ENCODE measurements at places on chromosomes 2 and 18. TPM values are rescaled to one million over a fixed set of nuclear protein-coding genes. Genes with fewer than 3 reads are reported as not detected.

RALB gene
- 26.5 TPM for total RNA-seq

FAM124B gene
- total RNA-seq, result 0.30 TPM

RAB31 gene
- 7.8 TPM for total RNA-seq

CCDC178 gene
- not detected for total RNA-seq

ZNF396 gene
- total RNA-seq, result 2.8 TPM

DNA sequence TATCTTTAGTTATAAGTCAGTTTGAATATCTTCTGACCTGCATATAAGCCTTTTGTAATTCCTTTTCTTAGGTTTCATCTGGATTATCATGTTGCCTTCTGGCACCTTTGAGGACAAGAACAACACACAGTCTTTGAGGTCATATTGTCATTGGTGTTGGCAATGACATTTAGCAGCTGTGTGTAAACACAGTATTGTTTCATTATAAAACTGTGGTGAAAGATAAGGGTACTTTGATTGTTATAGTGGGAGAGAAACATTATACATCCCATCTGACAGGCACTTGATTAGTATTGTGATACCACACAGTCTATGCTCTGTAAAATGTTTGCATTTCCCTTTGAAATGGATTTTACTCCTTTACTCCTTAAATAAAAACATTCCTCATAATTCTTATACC, 313.5 kb downstream of the RPRM start:
- no peak overlapping the region for H3K27ac ChIP-seq
- H3K27me3 ChIP-seq, result no peaks in the 10 kb centered on the region
- H3K4me1 ChIP-seq, result peaks cover 12% of the 10 kb centered on the region
- no peaks in the 10 kb centered on the region for H3K36me3 ChIP-seq
- no peak overlapping the region for H3K4me3 ChIP-seq

- peak; percentile 62 for DNase-seq
- no peak overlapping the region for H3K27ac ChIP-seq
- no peak overlapping the region for H3K4me3 ChIP-seq
- H3K36me3 ChIP-seq, result peaks cover 7% of the 10 kb centered on the region
Measured at GRCh38 chr2:55014962-55015939, 35.0 kb downstream of the RTN4 start.

DNA sequence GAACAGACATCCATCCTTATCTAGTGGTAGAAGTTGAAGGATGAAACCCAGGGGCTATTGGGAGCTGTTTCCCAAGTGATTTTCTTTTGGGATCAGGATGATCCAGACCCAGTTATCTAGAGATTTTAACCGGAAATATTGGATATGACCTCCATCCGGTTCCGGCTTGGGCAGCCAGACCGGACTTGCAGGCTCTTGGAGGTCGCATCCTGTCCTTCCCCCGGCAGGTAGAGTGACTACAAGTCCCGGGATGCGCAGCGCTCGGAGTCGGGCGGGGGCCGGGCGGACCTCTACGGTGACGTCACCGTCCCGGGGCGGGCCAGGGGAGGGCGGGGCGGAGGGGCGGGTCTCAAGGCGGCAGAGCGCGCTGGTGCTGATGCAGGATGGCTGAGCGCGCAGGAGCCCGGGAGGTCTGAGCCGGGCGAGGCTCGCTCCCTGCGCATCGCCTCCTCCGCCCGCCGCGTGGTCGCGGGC, at the start of gene KIF5C:
Gene KIF5C (plus strand): TSS at position 360 of the 474 bp plus-strand sequence. CDS start 391 bp downstream, outside the sequence.
- DNase-seq, result peak; percentile 85
- H3K4me3 ChIP-seq, result peak within 1 kb of the TSS; percentile 38
- H3K27ac ChIP-seq, result no peak within 1 kb of the TSS
- H3K36me3 ChIP-seq, result no peaks in the 10 kb centered on the region
- H3K4me1 ChIP-seq, result no peaks in the 10 kb centered on the region

- no peaks in the 10 kb centered on the region for H3K36me3 ChIP-seq
- H3K4me1 ChIP-seq, result no peaks in the 10 kb centered on the region
- H3K4me3 ChIP-seq, result no peak overlapping the region
- DNase-seq, result no peak
- no peaks in the 10 kb centered on the region for H3K27me3 ChIP-seq
Measured at GRCh38 chr2:9692456-9693195, 61.8 kb upstream of the YWHAQ start.

DNA sequence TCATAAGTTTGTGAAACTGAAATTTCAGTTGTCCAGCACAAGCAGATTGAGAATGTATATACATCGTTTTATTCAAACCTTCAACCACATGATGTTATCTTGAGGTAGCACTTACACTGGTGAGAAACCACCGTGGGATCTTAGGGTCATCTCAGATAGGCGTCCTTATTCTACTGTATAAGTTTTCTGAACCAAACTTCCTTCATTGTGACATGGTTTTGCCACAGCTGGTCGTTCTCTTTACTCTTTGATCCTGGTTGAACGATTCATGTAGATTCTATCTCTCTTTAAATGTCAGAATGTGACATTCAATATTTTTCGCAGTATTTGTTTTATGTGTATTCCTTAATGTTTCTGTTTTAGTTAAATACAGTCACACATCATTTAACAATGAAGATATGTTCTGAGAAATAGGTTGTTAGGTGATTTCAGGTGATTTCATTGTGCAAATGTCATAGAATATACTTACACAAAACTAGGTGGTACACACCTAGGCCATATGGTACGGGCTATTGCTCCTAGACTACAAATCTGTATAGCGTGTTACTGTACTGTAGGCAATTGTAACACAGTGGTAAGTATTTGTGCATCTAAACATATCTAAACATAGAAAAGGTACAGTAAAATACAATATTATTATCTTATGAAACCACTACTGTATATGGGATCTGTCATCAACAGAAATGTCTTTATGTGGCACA, 17.9 kb upstream of the ARHGAP25 start:
- no peaks in the 10 kb centered on the region for H3K36me3 ChIP-seq
- no peak overlapping the region for H3K4me3 ChIP-seq
- no peaks in the 10 kb centered on the region for H3K27me3 ChIP-seq
- H3K27ac ChIP-seq, result no peak overlapping the region
- DNase-seq, result no peak

DNA sequence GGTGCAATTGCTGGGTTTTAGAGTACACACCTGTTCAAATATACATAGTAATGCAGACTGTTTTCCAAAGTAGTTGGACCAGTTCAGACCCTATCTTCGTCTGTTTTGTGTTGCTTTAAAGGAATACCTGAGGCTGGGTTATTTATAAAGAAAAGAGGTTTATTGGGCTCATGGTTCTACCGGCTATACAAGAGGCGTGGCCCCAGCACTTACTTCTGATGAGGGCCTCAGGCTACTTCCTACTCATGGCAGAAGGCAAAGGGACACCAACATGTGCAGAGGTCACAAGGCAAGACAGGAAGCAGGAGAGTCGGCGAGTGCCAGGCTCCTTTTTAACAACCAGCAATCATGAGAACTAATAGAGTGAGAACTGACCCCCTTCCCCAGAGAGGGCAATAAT, 21.9 kb upstream of the EMILIN2 start:
- no peak overlapping the region for H3K4me3 ChIP-seq
- no peaks in the 10 kb centered on the region for H3K27me3 ChIP-seq
- DNase-seq, result no peak
- peaks cover 6% of the 10 kb centered on the region for H3K4me1 ChIP-seq

DNA sequence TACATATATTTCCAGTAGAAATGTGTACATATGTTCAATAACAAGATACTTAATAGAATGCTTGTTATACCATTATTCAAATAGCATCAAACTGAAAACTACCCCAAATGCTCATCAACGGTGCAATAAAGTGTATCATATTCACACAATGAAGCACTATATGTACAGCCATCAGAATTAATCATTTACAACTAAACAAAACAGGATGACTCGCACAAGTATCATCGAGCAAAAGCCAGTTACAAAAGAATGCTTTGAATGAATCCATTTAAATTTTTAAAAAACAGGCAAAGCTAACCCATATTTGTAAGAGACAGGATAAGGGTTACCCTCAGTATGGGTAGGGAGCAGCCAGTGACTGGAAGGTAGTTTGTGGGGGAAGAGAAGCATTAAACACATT, 132.8 kb upstream of the PDE1A start:
- no peak for DNase-seq
- no peak overlapping the region for H3K27ac ChIP-seq
- H3K4me3 ChIP-seq, result no peak overlapping the region
- no peaks in the 10 kb centered on the region for H3K4me1 ChIP-seq

DNA sequence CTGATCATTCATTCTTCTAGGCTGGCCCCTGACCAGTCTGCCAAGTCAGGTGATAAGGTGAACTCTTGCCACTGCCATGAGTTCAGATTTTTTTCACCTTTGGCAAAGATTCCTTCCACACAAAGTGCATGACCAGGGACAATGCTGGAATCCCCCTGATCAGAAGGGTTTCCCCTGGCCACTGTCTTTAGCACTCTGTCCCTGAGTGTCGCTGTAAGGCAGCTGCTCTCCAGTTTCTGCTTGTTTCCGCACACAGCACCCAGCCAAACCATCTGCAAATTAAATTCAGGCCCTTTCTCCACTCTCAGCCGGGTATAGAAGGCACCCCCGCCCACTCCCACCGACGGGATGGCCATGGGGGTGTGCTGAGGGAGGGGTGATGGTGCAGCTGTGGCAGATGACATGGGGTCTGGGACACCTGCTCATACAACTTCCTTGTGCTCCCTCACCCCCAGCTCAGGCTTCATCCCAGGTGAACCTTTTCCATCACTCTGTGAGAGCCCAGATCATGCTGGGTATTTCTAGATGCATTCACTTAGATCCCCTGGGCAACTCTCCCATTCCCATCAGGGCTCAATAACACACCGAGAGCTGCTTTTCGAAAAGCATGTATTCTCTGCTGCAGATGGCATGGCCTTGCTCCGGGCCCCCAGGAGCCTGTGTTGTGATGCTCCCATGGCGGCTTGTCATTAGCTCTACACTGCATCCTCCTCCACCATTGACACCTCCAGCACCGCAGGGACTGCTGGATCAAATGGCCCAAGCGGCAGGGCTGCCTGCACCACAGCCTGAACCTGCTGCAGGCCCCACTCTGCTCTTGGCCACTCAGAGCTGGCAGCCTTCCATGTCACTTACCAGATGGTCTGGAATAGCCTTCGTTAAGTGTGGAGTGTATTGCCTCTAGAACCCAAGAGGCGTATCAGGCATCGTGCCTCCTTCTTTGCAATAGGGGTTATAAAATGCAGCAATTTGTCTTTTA, 52.3 kb upstream of the ROCK2 start:
- H3K36me3 ChIP-seq, result no peaks in the 10 kb centered on the region
- peak; percentile 41 for DNase-seq
- no peaks in the 10 kb centered on the region for H3K27me3 ChIP-seq
- H3K27ac ChIP-seq, result no peak overlapping the region

GRCh38 chr2:133765658-133766057, 197.4 kb upstream of the NCKAP5 start:
- H3K27ac ChIP-seq, result no peak overlapping the region
- H3K36me3 ChIP-seq, result no peaks in the 10 kb centered on the region
- peak; percentile 58 for DNase-seq
- no peaks in the 10 kb centered on the region for H3K27me3 ChIP-seq
- H3K4me3 ChIP-seq, result no peak overlapping the region

DNA sequence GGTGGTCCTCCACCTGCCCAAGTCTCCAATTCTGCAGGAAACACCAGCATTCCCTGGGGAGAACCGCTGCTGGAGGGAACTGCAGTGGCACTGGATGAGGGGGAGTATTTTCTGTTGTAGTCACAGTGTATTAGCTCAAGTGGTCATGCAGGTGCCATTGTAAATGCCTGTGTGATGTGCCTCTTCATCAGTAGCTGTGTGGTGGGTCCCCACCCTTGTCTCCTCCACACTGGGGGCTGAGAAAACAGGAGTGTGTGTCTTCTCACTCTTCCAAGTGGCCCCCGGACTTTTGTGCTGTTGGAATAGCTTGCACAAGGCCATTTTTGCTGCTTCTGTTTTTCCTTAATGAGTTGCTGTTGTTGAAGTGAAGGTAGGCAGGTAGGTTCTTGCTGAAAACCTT, 8.7 kb downstream of the NCK2 start:
- H3K27ac ChIP-seq, result no peak overlapping the region
- H3K4me1 ChIP-seq, result peaks cover 9% of the 10 kb centered on the region
- H3K36me3 ChIP-seq, result no peaks in the 10 kb centered on the region
- no peak for DNase-seq
- H3K27me3 ChIP-seq, result no peaks in the 10 kb centered on the region
- no peak overlapping the region for H3K4me3 ChIP-seq

DNA sequence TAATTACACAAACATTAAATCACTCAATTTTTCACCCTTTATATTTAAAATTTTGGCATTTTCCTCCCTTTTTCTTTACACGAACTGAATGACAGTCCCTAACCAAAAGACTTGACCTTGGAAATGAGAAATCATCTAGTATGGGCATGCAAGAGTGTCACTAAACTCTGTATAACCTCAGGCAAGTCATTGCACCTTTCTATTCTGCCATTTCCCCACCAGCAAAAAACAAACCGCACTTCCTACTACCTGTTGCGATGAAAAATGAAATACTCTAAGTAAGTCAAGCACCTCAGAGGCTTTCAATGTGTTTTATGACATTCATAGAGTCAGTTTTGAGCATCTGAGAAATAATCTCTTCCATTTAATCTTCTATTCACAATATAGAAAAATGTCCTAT, 44.1 kb downstream of the ANKRD44 start:
- no peaks in the 10 kb centered on the region for H3K27me3 ChIP-seq
- no peak overlapping the region for H3K4me3 ChIP-seq
- no peak overlapping the region for H3K27ac ChIP-seq
- DNase-seq, result no peak
- no peaks in the 10 kb centered on the region for H3K36me3 ChIP-seq

DNA sequence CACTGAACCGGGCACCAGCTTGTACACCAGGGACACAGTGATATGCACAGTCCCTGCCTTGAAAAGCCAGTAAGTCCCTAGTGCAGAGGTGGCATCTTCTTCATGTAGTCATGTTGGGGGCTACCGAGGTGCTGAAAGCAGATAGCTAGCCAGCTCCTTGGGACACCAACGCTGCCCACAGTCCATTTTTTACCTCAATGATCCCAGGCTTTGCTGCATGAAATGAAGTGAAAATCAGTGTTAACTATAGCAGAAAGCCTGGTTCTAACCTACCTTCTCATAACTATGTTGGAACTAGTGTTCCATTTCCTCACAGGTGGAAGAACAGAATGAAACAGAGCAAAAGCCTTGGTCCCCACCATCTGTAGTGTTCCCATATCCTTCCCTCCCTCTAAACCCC, 66.6 kb upstream of the EML6 start:
- H3K36me3 ChIP-seq, result peaks cover 92% of the 10 kb centered on the region
- H3K4me3 ChIP-seq, result no peak overlapping the region
- peak overlapping the region; percentile 32 for H3K27ac ChIP-seq
- H3K4me1 ChIP-seq, result no peaks in the 10 kb centered on the region
- DNase-seq, result no peak

GRCh38 chr2:164335947-164336346, 285.3 kb downstream of the GRB14 start:
- no peak overlapping the region for H3K27ac ChIP-seq
- no peaks in the 10 kb centered on the region for H3K36me3 ChIP-seq
- H3K27me3 ChIP-seq, result no peaks in the 10 kb centered on the region
- DNase-seq, result no peak
- H3K4me3 ChIP-seq, result no peak overlapping the region

Data from cardiac muscle cell (in vitro differentiated cells and primary cell).